ENCODE measurements at places on chromosomes 16 and 17.

DNA sequence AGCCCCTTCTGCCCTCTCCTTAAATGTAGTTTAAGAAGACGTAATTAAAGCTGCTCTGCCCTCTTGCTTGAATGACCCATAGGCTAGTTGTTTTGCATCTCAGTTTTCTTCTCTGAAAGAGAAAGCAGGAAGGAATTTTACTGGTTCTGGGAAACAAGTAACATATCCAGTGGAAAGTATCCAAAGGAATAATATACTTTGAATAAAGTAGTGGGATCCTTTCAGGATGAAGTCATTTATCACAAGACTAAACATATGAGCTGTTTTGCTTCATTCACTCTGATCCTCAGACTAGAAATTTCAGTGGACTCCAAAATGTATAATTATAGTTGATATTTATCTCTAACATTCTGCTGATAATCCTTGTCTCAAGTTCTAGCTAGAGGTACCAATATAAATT lies 1297.6 kb upstream of the GOT2 start:
- no peak for DNase-seq

- no peak for DNase-seq
Measured at GRCh38 chr17:27456681-27457359, 572 bp downstream of the KSR1 start.

- DNase-seq = no peak
Measured at GRCh38 chr17:39651923-39652586, 13.1 kb upstream of the TCAP start.

DNA sequence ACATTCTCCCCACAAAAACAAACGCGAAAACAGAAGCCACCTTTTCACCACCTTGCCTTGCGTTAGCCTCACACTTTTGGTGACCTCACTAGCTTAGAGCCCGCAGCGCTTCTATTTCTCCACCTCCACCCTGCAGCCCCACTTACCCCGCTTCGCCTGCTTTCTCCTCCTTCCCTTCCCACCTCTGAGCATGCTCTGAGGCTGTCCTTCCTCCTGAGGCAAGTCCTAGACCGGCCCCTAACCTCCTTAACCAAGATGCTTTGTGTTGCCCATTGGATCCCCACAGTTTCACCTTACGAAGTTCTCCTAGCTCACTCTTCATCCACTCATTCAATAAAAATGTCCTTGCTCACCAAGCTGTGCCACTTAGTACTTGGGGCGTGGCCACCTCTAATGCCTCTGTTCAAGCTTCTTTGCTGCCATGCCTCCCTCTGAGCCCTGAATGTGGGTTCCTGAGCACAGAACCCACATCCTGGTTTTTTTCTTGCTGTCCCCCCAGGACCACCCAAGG lies 1.3 kb downstream of the GNGT2 start:
- DNase-seq = no peak

GRCh38 chr17:15185625-15185991 lies 79.5 kb downstream of the PMP22 start:
- DNase-seq = peak; percentile 30

GRCh38 chr16:73697336-73697735 lies 599.3 kb upstream of the PSMD7 start:
- DNase-seq = no peak

DNA sequence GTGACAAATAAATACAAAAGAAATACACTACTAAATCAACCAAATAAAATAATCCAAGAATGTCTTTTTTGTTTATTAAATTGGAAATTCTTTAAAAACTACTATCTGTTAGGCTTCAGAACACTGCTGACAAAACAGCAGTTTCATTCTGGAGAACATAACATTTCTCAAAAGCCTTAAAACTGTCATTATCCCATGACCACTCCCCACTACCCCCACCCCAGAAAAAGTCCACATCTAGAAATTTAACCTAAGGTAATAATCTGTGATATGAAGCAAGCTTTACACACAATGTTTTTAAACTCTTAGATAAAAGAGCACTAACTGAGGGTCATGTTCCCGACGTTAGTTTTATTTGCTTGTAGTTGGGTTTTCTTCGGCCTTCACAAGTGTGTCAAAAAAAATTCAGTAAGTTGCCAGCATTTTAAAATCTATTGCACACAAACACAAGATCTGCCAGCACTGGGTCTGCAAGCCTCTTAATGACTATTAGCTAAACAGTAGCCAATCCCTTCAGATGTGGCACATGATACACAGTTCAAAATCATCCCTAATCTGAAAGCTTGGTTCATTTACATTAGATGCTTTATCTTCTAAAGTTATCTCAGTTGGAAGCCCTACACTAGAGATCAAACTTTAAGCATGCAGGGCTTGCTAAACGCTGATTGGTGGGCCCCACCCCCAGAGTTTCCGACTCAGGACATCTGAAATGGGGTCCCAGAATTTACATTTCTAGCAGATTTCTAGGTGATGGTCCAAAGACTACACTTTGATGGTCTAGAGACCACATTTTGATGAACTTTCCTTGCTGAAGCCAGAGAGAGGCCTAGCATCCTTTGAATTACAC lies 75.2 kb downstream of the KANSL1 start:
- DNase-seq = no peak

- DNase-seq = no peak
Measured at GRCh38 chr16:29845656-29846055, 17.4 kb downstream of the CDIPT start.

DNA sequence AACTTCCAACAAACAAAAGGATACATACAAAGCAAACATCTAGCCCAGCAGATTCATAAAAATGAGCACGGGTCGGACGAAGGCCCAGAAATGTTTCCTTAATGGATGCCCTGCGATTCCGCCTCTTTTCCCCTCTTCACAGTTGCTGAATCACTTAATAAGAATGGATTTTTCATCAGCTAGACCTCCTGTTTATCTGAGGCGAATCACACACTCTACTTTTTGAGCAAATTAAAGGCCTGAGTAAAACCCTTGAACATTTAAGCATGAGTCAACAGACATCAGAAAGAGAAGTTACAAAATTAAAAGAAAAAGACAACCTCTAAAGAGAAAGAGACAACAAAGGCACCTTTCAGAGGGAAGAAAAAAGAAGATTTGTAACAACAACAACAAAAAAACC lies 44.7 kb downstream of the HS3ST3A1 start:
- DNase-seq = no peak

DNA sequence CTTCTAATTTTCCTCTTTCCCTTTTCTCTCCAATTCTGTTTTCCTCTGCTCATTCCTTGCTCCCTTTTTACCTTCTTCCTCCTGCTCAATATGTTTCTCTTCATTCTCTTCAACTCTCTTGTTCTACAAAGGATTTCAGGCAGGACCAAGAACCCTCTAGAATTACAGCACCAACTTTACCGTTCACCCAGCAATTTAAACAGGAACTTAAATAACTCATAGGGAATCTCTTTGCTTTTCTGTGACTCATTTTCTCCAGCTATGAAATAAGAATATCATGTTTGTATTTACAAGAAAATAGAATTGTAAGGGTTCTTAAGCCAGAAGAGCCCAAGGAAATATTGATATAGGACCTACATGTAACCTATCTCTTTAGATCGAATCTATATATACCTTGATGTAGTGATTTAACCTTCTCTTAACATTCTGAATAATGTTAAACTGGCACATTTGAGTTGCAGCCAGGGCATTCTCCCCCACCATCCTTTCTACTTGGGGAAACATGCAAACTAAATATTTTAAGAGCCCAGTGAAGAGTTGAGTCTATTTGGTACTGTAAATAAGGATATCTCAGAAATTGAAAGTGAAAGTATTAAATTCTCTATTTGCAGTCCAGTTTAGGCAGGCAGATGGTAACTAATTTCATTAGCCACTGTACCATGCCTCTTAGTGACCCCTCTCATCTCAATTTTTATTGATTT lies 137.0 kb downstream of the ANKFN1 start:
- DNase-seq = no peak

DNA sequence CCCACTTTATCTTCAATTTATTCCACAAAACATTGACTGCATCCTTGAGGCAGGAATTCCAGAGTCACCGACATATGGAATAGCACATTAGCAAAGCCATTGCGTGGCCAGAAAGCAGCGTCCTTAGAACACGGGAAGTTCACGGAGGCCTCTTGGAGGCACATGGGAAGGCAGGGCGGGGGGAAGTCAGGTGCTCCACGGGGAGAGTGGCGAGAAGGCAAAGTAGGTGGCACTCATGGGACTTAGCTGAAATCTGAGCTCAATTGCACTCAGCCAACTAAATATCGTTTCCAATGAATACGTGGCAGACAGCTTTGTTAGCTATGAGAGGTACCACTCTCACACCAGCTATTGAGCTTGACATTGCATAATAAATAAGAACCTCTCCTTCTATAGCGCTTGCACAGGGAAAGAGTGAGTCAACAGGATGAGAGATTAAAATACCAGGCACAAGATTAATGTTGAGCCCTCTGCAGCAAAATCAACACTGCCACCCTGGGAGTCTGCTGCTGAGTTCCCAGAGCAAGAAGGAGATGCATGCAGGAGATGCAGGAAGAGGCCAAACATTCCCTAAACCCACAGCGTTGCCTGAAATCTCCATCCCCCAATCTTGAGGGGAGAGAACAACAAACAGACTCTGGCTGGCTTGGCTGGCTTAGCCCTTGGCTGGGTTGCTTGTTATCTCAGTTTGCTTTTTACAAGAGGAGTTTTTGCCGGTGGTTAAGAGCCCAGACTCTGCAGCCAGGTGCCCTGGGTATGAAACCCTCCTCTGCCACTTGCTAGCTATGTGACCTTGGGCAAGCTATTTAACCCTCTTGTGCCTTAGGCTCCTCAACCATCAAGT lies 28.8 kb downstream of the ABCC12 start:
- DNase-seq = peak; percentile 93

GRCh38 chr16:75308011-75308410 lies 56.6 kb upstream of the BCAR1 start:
- no peak for DNase-seq

DNA sequence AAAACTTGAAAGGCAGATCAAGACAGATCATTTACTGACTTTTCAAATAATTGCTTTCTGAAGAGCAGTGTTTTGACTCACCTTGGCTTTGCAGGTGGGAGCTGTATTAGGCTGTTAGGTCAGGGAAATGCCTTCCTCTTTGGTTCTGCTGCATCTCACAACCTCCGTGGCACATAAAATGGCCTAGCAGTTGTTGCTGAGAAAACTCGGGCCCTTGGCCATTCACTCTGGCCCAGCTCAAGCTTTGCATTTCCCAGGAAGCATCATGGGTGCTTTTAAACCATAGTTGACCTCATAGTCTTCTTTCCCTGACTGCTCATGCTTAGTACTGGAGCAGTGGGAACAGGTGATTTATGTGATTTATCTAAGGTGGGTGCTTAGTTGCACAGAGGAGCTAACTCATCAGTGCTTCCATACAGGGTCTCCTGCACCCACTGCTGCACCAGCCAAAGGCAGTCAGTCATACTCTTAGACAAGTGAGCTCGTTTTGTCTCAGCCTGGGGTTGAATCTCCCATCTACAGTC lies 83.6 kb downstream of the KSR1 start:
- no peak for DNase-seq

- no peak for DNase-seq
Measured at GRCh38 chr17:30543456-30543855, 66.2 kb downstream of the GOSR1 start.

- no peak for DNase-seq
Measured at GRCh38 chr16:56289862-56290261, 98.6 kb downstream of the GNAO1 start.

DNA sequence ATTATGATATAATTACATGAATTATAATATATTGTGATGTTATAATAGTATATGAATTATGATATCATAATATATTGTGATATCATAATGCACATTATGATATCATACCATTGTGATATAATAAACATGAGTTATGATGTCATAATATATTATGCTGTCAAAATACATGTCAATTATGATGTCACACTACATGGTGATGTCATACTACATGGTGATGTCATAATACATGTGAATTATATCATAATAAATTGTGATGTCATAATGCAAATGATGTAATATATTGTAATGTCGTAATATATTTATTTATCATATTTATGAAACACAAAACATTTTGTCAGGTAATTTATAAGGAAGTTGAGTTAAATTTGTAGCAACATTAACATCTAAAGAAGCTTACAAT lies 1950.1 kb downstream of the TP53TG3F start:
- no peak for DNase-seq

GRCh38 chr17:75970011-75970523 lies 8.9 kb downstream of the ACOX1 start:
- no peak for DNase-seq

DNA sequence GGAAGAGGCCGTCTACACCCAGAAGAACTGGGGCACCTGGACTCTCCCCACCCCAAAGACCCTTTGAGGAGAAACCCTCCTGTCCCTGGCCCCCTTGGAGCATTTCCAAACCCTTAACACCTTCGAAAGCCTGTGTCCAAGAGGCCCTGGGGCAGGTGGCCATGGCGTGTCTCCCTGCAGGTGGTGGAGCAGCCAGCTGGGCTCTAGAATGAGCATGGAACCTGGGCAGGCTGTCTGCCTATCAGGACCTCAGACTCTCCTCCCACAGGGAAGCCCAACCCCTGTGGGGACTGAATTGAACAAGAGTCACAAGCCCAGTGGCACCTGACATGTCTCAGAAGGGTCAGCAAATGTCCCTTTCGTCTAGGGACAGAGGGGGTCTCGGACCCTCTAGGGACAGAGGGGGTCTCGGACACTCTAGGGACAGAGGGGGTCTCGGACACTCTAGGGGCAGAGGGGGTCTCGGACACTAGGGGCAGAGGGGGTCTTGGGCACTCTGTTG lies 8.4 kb downstream of the CBX4 start:
- no peak for DNase-seq

DNA sequence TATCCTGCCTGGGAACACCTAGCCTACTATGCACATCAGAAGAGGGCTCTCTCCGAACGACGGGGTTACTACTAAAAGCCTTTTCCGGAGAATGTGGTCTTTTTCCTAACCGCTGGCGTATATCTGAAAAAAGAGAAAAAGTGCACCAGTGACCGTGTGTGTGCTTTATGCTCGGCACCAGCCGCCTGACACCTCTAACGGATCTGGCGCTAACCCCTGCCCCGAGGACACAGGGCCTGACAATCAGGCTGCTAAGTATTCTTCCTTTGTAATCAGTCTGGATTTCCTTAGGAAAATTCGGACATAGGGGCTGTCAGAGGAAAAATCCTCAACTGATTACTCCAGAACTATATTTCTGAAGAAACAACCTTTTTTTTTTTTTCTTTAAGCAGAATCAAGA lies 13.4 kb upstream of the ITGAE start:
- DNase-seq = no peak

Measured in amniotic stem cell (primary cell).